Hematopoietic multipotent progenitor cell treated with erythropoietin and hydrocortisone succinate and interleukin-3 and kit ligand, for 8 days (in vitro differentiated cells): ENCODE measurements at places on chromosomes 12 and 14.

GRCh38 chr12:68831751-68832503 lies 23.9 kb downstream of the MDM2 start:
- no peak for DNase-seq

GRCh38 chr14:94058674-94059138 lies 22.3 kb downstream of the DDX24 start:
- no peak for DNase-seq

DNA sequence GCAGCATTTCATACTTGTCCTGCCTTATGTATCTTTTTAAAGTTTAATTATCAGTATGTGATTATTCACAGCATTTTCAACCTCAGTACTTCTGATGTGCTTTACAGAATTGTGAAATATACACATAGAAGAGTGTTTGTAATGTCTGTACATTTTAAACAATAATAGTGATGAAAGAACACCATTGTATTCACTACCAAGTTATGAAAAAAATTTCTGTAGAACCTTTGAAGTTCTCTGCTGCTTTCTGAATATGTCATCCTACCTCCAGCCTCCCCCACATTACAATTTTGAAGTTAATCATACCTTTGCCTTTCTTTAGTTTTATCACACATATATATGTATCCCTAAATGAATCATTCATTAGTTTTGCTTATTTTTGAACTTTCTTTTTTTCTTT lies 24.8 kb downstream of the FRMD6 start:
- DNase-seq = no peak

DNA sequence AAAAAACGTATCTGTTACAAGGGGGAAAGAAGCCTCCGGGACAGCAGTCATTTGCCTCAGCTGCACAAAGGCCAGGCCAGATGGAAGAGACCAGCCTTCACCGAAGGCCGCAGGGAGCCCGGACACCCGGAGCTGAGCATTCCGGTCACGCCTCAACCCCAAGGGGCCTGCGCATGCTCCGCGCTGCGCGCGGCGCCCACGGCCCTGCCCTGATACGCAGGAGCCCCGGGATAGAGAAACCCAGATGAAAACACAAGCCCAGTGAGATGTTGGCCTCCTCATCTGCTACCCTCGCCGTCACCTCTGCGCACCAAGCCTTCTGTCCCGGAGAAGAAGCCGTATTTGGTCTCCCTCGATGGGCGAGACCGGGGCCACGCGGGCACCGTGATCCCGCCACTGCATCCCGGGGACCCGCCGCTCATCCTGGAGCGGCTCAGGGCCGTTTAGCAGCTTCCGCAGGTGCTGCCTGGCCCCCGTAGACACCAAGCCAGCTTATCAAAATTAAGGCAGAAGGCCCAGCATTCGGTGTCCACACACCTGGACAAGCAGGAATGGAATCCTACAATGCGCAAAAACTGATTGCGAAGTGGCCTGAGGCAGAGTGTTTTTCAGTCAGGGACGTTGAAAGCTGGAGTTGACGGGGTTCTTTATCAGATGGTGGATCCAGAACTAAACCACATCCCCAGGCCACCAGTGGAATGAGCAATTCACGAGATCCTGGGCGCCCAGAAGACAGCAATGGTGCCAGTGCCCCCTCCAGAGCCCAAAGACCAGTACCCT lies 2.6 kb downstream of the OR8S1 start:
- no peak for DNase-seq

DNA sequence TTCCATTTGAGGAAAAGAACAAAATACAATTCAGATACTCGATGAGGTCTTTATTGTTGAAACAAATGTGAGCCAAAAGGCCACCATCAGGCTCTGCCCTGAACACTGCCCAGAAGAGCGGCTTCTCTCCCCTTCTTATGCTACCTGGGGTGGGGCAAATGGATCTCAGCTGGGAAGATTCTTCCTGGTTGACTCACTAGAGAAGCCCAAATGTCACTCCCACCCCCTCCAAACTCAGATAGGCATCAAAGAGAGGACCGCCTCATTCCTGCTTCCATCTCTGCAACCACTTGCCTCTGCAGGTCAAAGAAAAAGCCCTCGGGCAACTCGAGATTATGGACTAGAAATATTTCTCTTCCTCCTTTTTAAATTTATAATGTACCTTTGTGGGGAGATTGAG lies 55.8 kb downstream of the TBX3 start:
- no peak for DNase-seq

DNA sequence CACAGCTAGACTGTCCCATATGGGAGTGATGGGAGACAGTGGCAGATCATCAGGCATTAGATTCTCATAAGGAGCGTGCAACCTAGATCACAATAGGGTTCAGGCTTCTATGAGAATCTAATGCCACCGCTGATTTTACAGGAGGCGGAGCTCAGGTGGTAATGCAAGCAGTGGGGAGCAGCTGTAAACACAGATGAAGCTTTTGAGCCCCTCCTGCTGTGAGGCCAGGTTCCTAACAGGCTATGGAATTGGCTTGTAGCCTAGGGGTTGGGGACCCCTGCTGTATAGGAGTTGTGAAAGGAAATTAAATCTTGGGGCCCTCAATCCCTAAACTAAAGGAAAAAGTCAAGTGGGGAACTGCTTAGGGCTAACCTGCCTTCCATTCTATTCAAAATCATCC lies 29.6 kb downstream of the ADIPOR2 start:
- no peak for DNase-seq

- no peak for DNase-seq
These were observed 96.1 kb upstream of the DACT1 start for GRCh38 chr14:58541633-58542022.

DNA sequence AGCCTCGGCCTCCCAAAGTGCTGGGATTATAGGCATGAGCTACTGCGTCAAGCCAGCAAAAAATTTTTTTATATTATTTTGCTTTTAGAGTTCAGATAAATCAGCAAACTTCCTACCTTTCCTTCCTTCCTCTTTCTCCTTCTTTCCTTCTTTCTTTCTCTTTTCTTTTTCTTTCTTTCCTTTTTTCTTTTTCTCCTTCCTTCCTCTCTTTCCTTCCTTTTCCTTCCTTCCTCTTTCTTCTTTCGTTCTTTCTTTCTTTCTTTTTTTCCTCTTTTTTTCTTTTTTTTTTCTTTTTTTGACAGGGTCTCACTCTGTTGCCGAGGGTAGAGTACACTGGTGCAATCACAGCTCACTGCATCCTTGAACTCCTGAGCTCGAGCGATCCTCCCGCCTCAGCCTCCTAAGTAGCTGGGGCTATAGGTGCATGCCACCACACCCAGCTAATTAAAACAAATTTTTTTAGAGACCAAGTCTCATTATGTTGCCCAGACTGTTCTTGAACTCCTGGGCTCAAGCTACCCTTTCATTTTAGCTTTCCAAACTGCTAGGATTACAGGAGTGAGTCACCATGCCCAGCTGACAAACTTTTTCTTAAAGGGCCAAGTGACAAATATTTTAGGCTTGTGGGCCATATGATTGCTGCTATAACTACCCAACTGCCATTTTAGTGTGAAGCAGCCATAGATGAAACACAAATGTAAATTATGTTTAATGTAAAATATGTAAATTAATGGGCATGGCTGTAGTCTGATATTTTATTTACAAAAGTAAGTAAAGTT lies 7.1 kb upstream of the WASHC4 start:
- DNase-seq = no peak

DNA sequence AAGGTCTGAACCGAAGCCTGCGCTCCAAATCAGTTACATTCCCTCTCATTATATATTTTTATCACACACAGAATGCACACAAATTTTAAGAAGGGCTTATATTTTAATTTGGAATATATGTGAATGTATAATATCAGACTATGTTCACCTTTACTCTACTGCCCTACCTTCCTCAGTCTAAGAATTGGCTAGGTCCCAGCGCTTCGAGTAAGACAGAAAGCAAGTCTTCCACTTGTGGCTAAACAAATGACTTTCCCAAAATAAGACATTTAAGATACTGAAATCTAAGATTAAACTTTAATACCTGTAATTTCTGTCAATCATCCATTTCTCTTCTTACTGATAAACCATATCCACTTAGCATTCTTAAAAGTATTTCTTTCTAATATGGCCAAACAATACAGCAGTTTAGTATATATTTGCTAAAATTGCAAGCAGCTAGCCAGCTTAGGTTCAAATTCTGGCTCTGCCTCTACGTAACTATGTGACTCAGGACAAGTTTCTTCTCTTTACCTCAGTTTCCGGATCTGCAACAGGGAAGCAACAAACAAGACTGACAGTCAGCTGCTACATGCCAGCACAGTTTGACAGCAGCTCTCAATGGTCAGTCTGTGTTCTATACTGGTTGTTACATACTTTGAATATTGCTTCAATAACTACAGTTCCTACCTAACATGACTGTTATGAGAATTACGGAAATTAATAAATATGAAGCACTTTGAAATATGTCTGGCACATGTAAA lies 2.0 kb downstream of the INTS13 start:
- no peak for DNase-seq

DNA sequence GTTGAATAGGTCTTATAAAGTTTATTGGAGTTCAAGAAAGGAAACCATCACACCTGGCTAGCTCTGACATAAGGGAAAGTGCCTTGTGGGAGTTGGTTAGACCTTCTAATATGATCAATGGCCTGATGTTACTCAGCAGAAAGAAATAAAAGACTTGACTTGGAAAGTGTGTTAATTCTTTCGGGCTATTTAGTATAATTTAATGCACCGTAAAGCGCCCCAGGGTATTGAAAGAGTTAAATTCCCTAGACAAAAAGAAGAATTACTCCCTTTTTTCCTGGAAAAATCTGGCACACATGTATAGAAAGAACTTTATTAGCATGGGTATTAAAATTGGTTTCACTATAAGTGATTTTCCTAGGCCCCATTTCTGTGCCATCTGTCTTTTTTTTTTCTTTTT lies 1125.7 kb upstream of the FLRT2 start:
- no peak for DNase-seq

- DNase-seq = peak; percentile 35
These were observed 125.2 kb upstream of the RFLNA start for GRCh38 chr12:124169577-124170284.

- no peak for DNase-seq
These were observed 191.6 kb upstream of the TMEM132C start for GRCh38 chr12:128075332-128075731.

- peak; percentile 36 for DNase-seq
These were observed 82.2 kb downstream of the PPP2R5C start for GRCh38 chr14:101843665-101844064.

DNA sequence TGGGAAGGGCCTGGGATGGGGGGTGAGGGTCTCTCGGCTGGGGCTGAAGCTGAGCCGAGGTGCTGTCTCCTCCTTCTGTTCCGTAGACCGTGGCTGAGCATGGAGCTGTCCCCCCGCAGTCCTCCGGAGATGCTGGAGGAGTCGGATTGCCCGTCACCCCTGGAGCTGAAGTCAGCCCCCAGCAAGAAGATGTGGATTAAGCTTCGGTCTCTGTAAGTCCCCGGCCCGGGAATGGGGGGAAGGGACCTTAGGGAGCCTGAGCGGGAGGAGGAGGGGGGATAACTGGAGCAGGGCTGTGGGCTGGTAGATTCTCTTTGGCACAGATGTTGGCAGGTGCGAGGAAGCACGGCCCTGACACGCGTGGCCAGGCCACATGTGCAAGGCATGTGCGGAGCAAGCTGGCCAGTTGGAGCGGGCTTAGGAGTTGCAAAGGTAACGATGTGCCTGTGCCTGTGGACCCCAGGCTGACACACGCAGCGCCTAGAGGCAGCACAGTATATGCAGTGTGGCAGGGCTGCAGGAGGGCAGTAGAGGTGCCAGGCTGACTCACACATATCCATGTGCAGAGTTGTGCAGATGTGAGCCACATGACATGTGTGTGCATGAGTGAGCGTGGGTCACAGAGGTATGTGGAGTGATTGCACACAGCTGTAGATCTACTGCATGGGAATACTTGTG lies 512 bp downstream of the PDE1B start:
- DNase-seq = no peak
